AG09309 (cell line): ENCODE measurements at places on chromosomes 7 and 10.

- no peak for DNase-seq
These were observed 10.2 kb upstream of the FAM13C start for GRCh38 chr10:59372543-59372942.

- no peak for DNase-seq
These were observed 96.1 kb upstream of the PPP2R2D start for GRCh38 chr10:131804551-131805295.

DNA sequence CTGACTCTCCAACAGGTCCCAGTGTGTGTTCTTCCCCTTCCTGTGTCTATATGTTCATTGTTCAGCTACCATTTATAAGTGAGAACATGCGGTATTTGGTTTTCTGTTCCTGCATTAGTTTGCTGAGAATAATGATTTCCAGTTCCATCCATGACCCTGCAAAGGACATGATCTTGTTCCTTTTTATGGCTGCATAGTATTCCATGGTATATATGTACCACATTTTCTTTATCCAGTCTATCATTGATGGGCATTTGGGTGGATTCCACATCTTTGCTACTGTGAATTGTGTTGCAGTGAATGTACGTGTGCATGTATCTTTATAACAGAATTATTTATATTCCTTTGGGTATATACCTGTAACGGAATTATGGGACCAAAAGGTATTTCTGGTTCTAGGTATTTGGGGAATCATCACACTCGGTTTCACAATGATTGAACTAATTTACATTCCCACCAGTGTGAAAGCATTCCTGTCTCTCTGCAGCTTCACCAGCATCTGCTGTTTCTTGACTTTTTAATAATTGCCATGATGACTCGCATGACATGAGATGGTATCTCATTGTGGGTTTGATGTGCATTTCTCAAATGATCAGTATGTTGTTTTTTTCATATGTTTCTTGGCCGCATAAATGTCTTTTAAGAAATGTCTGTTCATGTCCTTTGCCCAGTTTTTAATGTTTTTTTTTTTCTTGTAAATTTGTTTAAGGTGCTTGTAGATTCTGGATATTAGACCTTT, 60.2 kb downstream of the LSMEM1 start:
- DNase-seq = no peak

DNA sequence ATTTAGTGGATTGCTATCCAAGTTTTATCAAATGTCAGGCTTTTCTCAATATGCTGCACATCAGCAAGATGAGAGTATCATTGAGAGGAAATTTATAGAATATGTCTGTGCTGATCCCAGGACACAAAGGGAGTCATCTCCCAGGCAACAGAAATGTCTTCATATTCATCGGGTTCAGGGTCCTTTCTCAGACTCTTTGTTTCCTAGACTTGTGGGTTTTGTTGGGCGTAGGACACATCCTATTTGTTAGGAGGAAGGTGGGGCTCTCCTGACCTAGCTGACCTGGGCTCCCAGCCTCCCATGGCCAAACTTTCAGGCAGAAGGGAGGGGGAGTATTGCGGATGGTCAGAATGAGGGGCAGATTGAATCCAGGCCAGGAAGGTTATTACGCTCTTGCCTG, 22.9 kb upstream of the NPS start:
- no peak for DNase-seq

GRCh38 chr10:8060010-8060703, 5.7 kb downstream of the GATA3 start:
- no peak for DNase-seq

DNA sequence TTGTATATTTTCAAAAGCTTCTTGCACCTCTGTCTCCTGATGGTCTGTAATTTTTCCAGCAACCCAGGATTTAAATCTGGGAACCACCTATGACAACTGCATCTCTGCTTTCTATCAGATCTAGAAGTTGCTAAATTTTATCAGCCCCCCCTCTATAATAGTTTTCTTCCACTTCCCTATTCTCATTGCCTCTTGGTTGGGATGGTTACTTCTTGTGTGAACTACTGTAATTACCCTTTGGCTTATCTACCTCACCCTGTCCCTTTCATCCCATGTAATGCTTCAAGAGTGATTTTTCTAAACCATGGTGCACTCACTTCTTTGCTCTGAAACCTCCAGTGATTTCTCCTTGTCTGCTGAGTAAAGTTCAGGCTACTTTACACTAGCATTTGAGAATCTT, 92.3 kb downstream of the BMPR1A start:
- no peak for DNase-seq

GRCh38 chr7:137579913-137580640, 236.5 kb upstream of the PTN start:
- no peak for DNase-seq

- DNase-seq = no peak
These were observed 25.7 kb downstream of the GPR22 start for GRCh38 chr7:107495516-107495915.

GRCh38 chr7:45032421-45032820, 32.4 kb downstream of the CCM2 start:
- DNase-seq = no peak

DNA sequence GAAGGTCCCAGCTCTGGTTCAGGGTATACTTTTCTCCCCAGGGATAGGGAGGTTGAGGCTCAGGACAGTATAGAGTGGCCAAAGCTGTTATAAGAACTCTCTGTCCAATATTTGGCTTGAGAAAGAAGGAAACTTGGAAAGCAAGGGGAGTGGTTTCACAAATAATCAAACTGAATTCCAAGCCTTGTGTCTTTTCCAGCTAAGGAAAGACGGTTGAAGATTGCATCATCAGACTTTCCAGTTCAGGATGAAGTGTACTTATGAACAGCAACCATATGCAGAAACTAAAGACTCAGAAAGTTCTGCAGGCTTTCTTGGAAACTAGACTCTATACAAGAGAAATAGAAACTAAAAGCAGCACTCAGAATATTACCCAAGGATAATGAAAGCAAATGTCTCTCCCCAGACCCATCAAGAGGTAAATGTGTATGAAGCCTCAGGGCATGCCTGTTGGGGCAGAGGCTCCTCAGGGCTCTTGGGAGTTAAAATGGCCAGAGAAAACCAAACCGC, 46.4 kb downstream of the RAMP3 start:
- DNase-seq = peak; percentile 42

DNA sequence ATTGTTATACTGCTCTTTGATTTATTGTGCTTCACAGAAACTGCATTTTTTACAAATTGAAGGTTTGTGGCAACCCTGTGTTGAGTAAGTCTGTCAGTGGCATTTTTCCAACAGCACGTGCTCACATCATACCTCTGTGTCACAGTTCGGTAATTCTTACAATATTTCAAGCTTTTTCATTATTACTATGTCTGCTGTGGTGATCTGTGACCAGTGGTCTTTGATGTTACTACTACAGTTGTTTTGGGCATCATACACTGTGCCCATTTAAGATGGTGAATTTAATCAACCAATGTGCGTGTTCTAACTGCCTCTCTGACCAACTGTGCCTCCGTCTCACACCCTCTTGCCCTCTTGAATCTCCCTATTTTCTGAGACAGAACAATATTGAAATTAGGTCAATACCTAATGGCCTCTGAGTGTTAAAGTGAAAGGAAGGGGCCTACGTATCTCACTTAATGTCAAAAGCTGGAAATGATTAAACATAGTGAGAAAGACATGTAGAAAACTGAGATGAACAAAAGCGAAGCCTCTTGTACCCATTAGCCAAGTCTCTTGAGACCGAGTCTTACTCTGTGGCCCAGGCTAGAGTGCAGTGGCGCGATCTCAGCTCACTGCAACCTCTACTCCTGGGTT, 20.2 kb upstream of the ASL start:
- DNase-seq = no peak

- DNase-seq = no peak
These were observed 310.7 kb downstream of the WDR37 start for GRCh38 chr10:1366811-1367425.

DNA sequence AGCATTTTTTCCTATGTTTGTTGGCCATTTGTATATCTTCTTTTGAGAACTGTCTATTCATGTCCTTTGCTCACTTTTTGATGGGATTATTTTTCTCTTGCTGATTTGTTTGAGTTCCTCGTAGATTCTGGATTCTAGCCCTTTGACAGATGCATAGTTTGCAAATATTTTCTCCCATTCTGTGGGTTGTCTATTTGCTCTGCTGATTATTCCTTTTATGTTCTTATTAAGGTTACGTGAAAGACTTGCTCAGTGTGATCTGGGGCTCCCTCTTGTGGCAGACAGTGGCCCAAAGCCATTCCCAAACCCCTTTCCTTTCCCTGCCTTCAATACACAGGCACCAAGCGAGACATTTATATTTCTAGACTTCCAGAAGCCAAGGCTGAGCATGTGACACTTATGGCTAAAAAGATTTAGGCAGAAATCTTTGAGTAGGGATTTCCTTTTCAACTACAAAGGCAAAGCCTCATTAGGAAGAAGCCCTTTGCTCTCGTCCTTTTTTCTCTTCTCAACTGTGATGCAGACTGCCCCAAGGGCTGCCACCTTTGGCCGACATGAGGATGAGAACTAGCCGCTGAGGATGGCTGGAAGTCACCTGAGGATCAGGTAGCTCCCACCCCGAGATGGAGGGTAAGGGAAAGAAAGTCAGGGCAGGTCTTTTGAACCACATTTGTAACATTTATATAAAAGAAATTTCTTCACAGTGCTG, 23.6 kb downstream of the ST8SIA6 start:
- peak; percentile 37 for DNase-seq

DNA sequence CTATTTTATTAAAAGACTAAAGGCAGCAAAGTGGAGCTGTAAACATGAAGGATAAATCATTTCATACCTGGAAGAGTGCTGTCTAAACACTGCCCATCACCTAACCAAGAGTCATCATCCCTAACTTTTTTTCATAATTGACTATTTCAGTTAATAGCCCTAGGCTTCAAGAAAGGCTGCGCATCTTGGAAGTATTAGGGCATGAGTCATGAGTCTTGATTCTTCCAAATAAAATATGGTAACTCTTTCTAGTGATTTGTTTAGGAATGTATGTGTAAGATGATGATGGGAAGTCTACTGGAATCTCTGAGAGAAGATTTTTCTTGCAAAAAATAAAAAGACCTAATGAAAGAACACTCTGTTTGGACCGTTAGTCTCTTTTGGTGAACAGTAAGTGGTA, 207.7 kb upstream of the AHR start:
- peak; percentile 76 for DNase-seq

DNA sequence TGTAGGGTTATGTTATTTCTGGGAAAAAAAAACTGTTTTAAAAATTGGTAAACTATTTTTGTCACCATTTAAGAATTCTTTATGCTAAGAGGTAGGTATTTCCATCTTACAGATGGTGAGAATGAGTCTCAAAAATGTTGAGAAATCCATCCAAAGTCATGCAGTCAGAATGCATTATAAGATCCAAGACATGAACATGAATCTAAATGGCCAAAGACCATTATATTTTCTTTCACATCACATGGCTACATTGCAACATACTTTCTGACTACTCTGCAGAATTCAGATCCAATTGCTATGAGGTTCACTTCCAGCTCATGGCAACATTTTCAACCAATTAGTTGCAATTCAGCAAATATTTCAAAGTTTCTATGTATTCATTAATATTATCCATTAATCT, 181.2 kb downstream of the TWIST1 start:
- DNase-seq = no peak

GRCh38 chr10:53382543-53382942, 610.0 kb upstream of the MBL2 start:
- no peak for DNase-seq

- DNase-seq = no peak
These were observed 5.9 kb upstream of the SUN1 start for GRCh38 chr7:826230-826917.

DNA sequence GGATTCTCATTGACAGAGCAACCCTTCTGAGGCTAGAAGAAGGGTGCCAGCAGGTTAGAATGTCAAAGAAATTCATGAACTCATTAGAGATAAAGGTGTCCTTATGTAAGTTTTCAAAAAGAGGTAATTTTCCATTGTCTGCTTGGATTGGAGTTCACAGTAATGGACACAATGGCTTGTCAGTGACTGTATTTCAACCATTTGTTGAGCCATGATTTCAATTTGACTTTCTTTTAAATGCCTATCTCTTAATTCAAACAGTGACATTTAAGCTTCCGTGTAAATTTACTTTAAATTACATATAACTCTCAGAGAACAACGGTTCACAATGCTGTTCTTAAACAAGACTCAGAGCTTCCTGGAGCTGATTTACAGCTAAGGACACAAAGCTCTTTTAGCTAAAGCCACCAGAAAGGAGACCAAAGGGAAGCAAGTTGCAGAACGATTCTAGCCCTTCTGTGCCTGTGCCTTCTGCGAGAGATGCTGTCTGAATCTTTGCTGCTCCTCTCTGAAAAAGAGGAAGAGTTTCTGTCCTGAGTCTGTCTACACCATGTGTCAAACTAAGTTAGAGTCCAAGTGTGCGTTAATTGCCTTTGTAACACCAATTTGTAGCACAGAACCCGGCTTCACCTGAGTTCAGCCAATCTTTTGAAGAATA, 42.2 kb upstream of the PFKP start:
- no peak for DNase-seq

GRCh38 chr10:123100030-123100762, 35.6 kb upstream of the HMX3 start:
- no peak for DNase-seq

DNA sequence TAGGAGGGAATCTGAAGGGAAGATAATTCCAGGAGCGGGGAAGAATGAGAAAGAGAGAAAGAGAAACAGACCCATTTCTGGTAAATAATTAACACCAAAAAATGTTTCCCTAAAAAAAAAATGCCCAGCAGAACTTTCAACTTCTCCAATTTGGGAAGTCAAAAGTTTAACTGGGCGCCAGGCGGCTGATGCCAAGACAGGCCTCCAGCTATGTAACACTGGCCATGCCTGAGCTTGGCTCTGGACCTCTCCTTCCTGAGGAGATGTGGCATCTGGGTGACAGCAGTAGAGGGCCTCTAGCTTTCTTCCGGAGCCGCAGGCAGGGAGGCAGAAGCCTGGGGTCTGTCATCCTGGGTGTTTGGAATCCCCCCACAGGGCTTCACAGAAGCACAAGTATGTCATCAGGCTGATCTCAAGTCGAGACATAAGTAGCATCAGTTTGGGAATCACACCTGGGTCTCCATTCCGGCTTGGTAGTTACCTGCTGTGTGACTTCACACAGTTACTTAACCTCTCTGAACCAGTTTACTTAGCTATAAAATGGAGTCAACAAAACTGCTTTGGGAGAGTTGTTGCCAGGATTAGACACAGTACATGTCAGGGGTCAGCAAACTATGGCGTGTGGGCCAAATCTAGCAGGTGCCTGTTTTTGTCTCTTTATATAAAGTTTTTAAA, 50.5 kb upstream of the TCF7L2 start:
- no peak for DNase-seq

DNA sequence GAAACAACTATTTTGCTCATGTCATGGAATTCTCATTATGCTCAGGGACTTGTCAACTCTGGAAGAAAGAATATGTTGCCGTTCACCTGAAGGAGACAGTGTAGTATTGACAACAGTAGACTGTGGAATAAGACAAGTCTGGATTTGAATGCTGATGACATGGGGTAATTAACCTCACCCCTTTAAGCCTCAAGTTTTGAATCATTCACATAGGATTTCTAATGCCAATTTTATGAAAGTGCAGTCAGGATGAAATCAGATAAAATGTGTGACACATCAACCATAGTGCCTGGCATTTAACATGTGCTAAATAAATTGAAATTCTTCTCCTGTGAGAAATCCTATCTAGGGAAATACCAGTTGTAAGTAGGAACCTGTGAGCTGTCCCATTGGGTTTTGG, 305.8 kb downstream of the KIF20B start:
- no peak for DNase-seq
